ENCODE measurements at places on chromosomes 11 and 22.

GRCh38 chr22:37996079-37996478 lies 11.7 kb upstream of the SOX10 start:
- no peak for DNase-seq

GRCh38 chr11:36077886-36078685 lies 134.2 kb downstream of the LDLRAD3 start:
- no peak for DNase-seq

GRCh38 chr11:20097319-20098221 lies 62.7 kb downstream of the DBX1 start:
- DNase-seq, result no peak

DNA sequence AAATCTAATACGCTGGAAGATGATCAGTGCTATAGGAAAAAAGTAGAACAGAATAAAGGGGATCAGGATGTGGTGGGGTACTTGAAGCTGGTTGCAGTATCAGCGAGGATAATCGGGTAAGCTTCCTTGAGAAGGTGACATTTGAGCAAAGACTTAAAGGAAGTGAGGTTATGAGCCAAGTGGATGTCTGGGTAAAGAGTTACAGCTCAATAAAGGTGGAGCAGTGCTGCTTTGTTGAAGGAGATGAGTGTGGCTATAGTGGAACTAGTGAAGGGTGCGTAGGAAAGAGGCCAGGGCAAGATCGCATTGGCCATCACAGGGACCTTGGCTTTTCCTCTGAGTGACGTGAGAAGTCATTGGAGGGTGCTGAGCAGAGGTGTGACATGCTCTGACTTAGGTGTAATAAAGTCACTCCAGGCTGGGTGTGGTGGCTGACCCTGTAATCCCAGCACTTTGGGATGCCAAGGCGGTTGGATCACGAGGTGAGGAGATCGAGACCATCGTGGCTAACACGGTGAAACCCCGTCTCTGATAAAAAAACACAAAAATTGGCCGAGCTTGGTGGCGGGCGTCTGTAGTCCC lies 2.3 kb upstream of the SYVN1 start:
- DNase-seq, result no peak

DNA sequence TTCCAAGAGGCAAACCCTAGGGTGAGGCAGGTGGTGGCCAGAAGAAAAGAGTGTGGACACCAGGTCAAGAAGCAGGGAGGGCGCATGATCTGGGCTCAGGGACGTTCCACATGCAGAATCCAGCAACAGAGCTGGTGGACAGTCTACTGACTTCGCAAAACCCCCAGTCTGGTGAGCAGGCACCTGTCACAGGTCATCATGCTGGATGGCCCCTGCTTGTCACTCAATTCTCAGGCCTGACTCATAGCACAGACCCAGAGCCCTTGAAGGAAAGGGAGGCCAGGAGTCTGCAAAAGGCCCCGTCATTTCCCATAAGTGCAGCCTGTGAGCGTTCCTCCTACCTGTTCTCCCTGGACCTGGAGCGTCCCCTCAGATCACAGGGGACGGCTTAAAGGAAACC lies 18.2 kb downstream of the APOL4 start:
- DNase-seq, result no peak

DNA sequence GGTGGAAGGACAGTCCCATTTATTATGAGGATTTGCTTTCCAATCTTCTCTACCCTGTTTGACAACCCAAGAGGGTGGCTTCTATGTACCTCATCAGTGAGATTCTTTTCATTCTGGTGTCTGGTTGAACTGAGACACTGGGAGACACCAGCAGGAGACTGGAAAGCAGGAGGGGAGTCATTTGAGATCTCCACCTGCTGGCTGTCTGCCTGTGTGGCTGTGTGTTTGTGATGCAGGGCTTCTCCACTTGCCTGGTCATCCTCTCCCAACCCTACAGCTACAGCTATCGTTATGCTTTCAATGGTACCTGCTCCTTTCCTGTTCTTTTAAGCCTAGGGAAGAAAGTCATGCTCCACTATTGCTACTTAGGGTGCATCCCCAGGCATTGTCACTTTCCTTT lies 48.6 kb downstream of the MRGPRX1 start:
- DNase-seq, result no peak

GRCh38 chr11:10669258-10670033 lies 24.1 kb downstream of the IRAG1 start:
- no peak for DNase-seq

- DNase-seq, result no peak
These were observed 20.7 kb downstream of the PDHX start for GRCh38 chr11:34936945-34937629.

DNA sequence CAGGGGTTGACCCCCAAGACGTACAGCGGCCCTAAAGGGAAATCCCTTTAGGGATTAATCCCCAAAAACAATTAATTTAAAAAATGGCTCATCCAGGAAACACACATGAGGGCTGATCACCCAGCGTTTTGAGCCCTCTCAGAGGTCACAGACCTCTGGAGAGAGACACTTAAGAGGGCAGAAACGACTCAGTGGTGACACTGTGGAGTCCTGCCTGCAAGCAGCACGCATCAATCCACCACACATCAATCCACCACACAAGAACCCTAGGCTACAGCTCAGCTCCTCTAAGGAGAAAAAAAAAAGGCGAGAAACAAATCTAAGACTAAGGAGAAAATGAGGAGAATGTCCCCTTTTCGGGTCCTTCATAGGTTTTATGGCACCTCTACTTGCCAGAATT lies 12.5 kb upstream of the SELENOH start:
- no peak for DNase-seq

DNA sequence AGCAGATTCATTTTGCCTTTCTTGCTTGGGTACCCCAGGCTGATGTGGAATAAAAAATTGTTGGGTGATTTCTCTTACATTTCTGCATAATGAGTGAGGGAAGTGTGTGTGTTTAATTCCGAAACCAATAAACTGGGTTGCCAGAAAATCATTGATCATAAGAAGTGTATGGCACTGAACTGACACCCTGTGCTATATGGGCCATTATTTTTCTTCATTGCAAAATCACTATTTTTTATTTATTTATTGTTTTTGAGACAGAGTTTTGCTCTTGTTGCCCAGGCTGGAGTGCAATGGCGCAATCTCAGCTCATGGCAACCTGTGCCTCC lies 14.6 kb upstream of the HIKESHI start:
- DNase-seq, result no peak

All from caudate nucleus (tissue), 63 donors.